ENCODE measurements at places on chromosomes 12 and 14.

GRCh38 chr12:89980236-89980635, 271.6 kb upstream of the ATP2B1 start:
- DNase-seq: no peak

GRCh38 chr12:82057770-82058169, 298.6 kb upstream of the PPFIA2 start:
- DNase-seq: no peak

DNA sequence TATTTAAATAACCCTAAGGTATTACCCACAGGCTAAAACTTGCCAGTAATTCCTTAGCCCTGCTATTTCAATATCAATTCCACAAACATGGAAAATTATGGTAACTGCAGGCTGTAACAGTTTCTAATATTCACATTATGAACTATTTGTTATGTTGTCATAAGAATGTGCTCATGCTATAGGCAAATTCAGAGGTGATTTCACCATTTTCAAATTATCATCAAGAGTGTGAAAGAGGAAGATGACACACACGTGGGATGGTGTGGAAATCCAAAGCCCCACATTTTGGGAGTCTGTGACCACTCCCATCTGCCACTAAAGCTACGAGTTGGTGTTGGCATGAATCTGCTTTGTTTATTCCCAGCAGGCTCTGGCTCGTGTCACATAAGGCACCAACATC, 5.9 kb upstream of the MYO1A start:
- DNase-seq: no peak

DNA sequence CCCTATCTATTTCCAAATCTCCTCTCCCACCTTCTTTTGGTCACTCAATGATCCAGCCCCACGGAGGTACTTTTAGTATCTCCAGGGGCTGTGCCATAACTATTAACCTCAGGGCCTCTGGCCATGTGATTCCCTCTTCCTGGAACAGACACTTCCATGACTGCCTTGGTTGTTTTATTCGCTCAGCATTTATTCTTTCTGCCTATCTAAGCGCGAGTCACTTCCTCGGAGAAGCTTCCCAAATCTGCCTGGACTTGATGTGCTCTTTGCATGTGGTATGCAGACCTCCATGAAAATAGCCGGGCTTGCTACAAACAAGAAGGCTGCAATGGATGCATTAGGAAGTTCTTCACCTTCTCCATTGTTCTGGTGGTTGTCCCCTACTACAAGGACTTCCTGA, 939.0 kb upstream of the TMEM132C start:
- no peak for DNase-seq

DNA sequence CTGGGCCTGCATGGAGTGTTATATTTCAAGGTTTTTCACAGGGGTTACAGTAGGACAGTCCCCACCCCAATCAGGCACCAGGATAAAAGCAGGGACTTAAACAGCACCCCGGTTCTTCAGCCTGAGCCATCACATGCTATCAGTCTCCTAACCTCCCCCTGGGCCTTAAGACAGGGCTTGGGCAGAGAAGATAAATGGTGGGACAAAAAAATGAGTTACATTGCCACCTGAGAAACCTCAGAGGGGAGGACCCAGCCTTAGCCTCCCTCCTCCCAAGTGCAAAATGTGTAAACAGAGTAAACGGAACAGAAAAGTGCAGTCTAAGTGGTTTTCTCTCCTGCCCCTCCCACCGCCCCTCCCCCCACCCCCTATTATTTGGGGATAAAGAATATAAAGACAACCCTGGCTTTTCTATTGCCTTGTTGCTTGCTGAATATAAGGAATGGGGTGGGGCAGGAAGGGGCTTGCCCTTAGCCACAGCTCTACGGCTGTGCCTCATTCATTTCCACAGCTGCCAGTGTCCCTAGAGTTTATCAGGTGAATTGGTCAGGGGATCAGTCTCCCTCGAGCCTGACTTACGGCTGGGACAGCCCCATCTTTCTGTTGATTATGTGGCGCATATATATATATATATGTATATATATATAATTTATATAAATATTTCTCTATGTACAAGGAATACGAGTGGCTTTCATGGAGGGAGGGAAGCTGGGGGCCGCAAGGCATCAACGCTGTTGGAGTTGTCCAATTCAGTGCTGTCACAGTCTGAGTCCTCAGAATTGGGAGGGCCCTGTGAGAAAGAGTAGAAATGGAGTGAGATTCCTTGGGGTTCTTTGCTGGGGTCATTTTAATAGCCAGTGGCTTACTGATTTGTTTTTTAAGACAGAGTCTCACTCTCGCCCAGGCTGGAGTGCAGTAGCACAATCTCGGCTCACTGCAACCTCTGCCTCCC, 18.5 kb downstream of the MAP3K12 start:
- DNase-seq: no peak

DNA sequence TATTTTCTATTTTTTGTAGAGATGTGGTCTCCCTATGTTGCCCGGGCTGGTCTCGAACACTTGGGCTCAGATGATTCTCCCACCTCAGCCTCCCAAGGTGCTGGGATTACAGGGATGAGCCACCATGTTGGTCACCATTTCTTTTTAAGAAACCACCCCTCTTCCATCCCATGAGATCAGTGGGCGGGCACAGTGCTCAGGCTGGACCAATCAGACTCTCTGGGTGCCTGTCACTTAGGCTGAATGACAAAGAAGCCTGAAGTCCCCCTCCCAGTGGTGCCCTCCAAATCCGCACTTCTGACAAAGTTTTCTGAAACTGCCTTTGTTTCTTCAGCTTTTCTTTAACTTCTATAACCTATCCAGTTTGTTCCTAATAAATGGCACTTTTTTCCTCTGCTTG, 48.2 kb downstream of the CALM1 start:
- no peak for DNase-seq

- DNase-seq: peak; percentile 44
These were observed at the start of gene RASAL1 for GRCh38 chr12:113135178-113136127. TSS of gene RASAL1 (minus strand) at chr12:113135761. CDS start at chr12:113135462, 299 bp downstream.

DNA sequence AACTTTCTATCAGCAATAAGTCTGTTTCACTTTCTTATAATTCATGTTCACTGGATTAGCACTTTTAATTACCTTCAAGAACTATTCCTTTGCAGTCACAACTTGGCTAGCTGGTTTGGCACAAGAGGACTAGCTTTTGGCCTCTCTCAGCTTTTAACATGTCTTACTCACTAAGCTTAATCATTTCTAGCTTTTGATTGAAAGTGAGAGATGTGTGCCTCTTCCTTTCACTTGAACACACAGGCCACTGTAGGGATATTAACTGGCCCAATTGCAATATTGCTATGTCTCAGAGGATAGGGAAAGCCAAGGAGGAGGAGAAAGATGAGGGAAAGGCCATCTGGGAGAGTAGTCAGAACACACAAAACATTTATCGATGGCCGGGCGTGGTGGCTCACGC, 92.7 kb downstream of the PRICKLE1 start:
- no peak for DNase-seq

DNA sequence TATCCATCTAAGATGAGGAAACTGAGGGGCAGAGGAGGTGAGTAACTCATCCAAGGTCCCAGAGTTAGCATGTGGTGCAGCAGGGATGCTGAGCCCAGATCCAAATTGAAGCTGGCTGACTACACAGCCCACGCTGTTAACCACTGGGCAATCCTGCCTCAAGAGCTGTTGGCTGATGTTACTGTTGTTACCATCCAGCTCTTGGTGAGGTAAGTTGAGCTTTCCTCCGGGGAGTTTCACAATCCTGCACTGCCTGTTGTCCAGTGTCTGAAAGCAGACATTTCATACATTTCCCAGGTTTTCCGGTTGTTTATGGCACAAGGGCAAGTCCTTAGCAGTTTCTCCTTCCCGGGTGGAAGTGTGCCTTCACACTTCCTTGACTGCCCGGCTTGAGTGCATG, 14.5 kb downstream of the CYP46A1 start:
- no peak for DNase-seq

DNA sequence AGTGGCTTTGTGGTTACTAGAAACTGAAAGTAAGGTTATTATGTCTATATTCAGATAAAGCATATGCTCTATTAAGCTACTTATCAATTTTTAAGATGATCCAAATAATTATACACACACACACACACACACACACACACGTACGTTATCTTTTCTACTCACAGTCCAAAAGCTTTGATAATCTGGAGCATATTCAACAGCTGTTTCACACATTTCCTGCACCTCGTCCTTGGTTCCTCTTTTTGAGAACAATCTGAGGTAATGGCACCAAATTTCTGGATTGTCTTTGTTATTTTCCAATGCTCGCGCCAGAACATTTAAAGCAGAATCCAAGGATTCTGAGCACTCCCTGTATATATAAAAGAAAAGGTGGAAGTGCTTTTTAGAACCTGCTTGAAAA, 37.5 kb downstream of the ZFC3H1 start:
- DNase-seq: no peak

GRCh38 chr14:38593476-38593875, 337.6 kb upstream of the CLEC14A start:
- no peak for DNase-seq

DNA sequence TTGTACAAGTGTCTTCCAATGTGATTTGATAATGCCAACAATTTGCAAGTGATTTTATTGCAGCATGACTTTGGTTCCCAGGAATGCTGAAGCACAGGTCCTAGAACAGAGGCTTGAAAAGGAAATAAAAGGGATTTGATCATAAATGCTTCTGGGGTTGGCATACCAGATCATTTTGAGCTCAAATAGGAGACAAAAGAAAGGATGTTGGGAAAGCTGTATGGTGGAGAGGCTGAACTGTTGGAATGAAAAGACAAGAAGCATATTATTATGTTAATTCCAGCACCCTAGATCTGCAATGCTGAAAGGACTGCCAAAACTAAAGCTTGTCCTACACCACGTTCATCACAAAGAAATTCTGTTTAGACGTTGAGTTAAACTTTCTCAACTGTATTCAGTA, 143.1 kb downstream of the BICD1 start:
- no peak for DNase-seq

DNA sequence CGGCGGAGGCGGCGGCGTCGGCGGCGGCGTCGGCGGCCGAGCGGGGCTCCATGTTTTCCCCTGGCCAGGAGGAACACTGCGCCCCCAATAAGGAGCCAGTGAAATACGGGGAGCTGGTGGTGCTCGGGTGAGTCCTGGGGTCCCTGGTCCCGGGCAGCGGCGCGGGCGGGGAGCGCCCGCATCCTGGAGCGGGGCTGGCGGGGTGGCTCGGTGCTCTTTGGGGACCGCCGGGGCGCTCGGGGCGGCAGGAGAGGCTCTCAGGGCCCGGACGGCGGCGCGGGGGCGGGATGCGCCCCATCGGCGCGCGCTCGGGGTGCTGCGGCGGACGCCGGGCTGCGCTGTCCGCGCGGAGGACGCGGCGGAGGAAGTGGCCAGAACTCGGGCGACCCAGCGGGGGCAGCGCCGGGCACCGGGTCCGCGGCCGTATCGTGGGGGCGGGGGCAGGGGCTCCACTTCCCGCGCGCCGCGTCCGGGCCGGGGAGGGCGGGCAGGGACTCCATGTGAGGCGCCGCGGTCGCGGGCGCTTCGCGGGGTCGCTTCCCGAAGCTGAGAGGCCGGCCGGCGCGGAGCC, 485 bp downstream of the PELI2 start:
- no peak for DNase-seq

- no peak for DNase-seq
These were observed 2.8 kb upstream of the DHH start for GRCh38 chr12:49097381-49097780.

DNA sequence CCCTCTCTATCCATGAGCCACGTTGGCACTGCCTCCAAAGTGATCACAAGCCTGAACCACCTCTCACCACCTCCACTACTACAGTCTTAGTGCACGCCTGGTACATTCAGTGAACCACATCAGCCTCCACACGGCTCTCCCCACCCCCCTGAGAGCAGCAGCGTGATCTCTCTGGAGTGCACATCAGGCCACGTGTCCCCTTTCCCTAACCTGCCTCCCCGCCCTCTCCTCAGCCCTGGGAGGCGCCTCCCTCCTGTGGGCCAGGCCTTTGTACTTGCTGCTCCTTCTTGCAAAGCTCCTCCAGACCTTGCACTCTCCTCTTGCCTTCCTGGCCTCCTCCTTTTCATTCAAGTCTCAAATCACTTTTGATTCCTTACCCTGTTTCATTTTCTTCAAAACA, 49.8 kb downstream of the SLC6A12 start:
- DNase-seq: no peak

GRCh38 chr12:77767756-77768343, 62.8 kb upstream of the NAV3 start:
- no peak for DNase-seq

GRCh38 chr14:54209511-54210250, 187.1 kb upstream of the CDKN3 start:
- no peak for DNase-seq

Measured in activated CD4-positive, CD25-positive, alpha-beta regulatory T cell treated with anti-CD3 and anti-CD28 coated beads, Interleukin-2, amount 50 U/mL, for 16 hours (primary cell).